PC-9 (cell line): ENCODE measurements at places on chromosomes 5 and 9.

- no peak for DNase-seq
These were observed 110.5 kb downstream of the CACNA1B start for GRCh38 chr9:137988051-137988450.

DNA sequence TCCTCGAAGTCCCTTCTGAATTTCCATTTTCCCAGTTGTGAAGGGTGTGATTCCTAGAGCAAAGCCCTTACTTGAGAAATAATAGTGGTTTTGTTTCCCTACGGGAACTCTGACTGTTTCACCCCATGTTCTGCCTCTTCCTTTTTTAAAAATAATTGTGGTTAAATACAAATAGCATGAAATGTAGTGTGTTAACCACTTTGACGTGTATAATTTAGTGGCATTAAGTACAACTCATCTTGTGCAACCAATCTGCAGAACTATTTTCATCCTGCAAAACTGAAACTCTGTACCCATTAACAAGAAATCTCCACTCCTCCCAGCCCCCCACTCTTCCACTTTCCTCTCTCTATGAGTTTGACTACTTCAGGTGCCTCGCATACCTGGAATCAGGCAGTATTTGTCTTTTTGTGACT is 35.6 kb upstream of the HAND1 start:
- DNase-seq, result no peak

GRCh38 chr9:38181232-38181631 is 112.2 kb upstream of the SHB start:
- DNase-seq, result no peak

DNA sequence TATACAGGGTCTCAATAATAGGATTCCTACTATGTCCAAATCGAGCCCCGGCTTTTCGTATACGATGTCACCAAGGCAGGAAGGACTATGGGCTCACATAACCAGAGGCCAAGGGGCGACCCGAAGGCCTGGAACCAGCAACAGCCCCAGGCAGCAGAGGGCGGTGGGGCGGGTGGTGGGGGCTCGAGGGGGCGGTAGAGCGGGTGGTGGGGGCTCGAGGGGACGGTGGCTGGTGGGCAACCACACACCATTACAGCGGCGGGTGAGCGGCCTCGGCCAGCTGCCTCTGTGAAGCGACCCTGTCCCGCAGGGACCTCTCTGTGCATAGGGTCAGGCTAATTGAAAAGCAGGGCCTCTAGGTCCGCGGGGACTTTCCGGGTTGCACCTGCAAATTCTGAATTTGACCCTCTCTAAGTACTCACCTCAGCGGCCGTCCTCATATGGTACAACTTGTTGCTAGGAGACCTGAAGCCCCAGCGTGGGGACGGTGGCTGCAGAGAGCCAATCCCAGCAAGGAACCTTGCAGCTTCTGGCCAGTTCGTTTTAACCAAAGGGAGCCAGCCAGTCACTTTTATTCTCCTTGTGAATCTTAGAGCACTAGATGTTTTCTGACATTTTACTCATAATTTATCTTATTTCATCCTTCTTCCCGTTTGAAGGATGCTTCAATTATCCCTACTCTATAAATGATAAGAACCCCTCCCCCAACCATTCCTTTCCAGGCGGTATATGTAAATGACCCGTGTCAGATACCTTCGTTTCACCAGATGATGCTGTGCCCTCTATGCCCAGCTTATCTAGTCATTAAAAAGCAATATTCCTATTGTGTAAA is at the start of gene NME5:
TSS of gene NME5 (minus strand) at position 480 of the 832 bp plus-strand sequence. CDS start 648 bp downstream, outside the sequence.
- no peak for DNase-seq

DNA sequence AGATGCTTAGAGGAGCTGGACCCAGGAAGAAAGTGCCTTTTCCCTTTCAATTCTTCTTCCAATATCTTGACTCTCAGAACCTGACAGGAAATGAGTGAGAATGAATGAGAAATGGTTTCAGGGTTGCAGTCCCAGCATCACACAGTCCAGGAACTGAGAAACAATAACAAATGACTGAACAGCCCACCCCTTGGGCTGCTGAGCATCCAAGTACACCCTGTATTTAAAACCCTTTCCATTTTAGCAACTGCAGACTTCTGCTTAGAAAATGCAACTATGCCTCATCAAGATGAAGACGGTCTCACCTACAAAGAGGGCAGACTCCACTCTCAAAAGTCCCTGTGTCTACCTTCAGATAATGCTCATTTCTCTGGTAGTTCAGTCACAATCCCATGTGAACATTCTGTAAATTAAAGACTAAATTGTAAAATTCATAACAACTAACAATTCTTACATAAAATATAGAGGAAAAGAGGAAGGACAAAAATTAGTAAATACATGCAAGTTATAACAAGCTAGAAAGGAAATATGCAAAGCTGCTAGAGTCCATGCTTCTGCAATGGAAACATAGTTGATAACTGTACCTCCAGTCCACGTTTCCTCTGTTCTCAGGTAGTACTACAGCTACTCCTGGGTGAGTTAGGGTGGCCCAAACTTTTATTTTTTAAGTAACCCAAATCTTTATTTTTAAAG is 316.5 kb downstream of the ICE1 start:
- no peak for DNase-seq

DNA sequence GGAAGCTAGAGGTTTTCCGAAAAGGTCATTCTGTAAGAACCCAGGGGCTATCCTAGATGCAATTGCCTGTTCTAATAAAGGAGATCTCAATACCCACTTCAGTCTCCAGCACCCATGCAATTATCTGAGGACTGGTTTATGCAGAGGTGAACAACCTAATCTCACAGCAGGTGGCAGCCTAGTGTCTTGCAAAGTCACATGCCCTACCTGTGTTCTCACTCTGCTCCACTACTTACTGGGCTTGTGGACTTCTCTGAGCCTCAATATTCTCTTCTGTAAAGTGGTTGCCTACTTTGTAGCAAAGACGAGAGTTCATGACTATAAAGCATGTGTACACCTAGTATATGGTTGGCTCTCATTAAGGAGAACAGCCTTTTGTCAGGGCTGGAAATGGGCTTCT is 21.0 kb upstream of the ALDH1B1 start:
- DNase-seq, result no peak

DNA sequence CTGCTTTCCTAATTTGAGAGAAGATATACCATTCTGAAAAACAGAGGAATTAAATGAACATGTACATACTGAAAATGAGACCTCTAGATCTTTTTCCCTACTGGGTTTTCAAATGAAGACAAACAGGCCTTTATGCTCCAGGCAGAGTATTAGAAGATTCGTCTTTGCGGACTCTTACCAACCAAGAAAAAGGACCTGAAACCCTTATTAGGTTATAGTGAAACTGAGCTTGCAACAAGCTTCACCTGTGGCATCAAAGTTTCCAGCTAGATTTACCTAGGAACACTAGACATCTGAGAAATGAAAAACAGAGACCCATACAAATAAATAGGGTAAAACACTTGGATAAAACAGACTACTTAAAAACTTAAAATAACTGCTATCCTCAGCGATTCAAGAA is 46.3 kb downstream of the SMIM15 start:
- DNase-seq, result no peak

- no peak for DNase-seq
These were observed 13.5 kb upstream of the DHFR start for GRCh38 chr5:80668016-80668969.
